ENCODE measurements at places on chromosomes 5 and 9. TPM values are rescaled to one million over a fixed set of nuclear protein-coding genes. Genes with fewer than 3 reads are reported as not detected.

MAMDC2 gene
- polyA plus RNA-seq, result not detected

IL12B gene
- not detected for polyA plus RNA-seq

COL23A1 gene
- polyA plus RNA-seq, result not detected

PCDHGA2 gene
- not detected for polyA plus RNA-seq

CDC25C gene
- not detected for polyA plus RNA-seq

FOXD4 gene
- polyA plus RNA-seq, result not detected

NR4A3 gene
- polyA plus RNA-seq, result 0.17 TPM

ZDHHC11 gene
- not detected for polyA plus RNA-seq

C5orf15 gene
- 28.5 TPM for polyA plus RNA-seq

CDX1 gene
- polyA plus RNA-seq, result not detected

MCC gene
- 0.92 TPM for polyA plus RNA-seq

TMC1 gene
- polyA plus RNA-seq, result not detected

IFNB1 gene
- 0.40 TPM for polyA plus RNA-seq

LPAR1 gene
- not detected for polyA plus RNA-seq

TERT gene
- 0.12 TPM for polyA plus RNA-seq

BRINP1 gene
- polyA plus RNA-seq, result not detected

SPATA6L gene
- not detected for polyA plus RNA-seq

C7 gene
- not detected for polyA plus RNA-seq

SUB1 gene
- polyA plus RNA-seq, result 500 TPM

C5orf58 gene
- polyA plus RNA-seq, result not detected

LMAN2 gene
- polyA plus RNA-seq, result 223 TPM

CMYA5 gene
- polyA plus RNA-seq, result 0.07 TPM

DMGDH gene
- polyA plus RNA-seq, result not detected

TCERG1 gene
- polyA plus RNA-seq, result 46.4 TPM

FAM200C gene
- 0.14 TPM for polyA plus RNA-seq

ATG10 gene
- polyA plus RNA-seq, result 7.3 TPM

RGMB gene
- 5.4 TPM for polyA plus RNA-seq

OR1Q1 gene
- polyA plus RNA-seq, result not detected

IRGM gene
- 3.9 TPM for polyA plus RNA-seq

CLIC3 gene
- polyA plus RNA-seq, result 5.0 TPM

SLC4A9 gene
- polyA plus RNA-seq, result not detected

OR1J1 gene
- not detected for polyA plus RNA-seq

FAT2 gene
- polyA plus RNA-seq, result not detected

COL27A1 gene
- polyA plus RNA-seq, result not detected

ADAMTSL1 gene
- not detected for polyA plus RNA-seq

ELL2 gene
- polyA plus RNA-seq, result 2.8 TPM

FBXL7 gene
- polyA plus RNA-seq, result not detected

GALNT12 gene
- polyA plus RNA-seq, result 6.1 TPM

RAB3C gene
- not detected for polyA plus RNA-seq

EDIL3 gene
- polyA plus RNA-seq, result not detected

All from CD4-positive, alpha-beta memory T cell (primary cell).